ENCODE measurements at places on chromosomes 1 and 21.

GRCh38 chr1:153578490-153578889, 12.8 kb upstream of the S100A2 start:
- DNase-seq, result no peak

DNA sequence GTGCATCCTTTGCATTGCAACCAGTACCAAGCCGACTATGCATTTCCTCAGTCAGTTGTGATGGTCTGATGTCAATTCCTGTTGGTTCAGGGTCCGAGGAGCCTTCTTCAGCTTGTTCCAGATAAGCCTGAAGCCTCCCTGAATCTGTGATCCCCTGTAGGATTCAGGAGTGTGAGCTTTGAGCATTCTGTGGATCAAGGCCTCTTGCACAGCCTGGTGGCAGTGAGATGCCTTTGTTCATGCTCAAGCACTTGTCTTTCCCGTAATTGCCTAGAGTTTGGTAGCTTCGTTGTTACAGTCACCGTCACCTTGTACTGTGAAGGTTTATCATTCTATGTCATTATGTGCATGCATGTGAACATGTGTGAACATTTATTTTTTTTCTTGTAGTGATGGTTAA, 103.5 kb downstream of the PBX1 start:
- no peak for DNase-seq

DNA sequence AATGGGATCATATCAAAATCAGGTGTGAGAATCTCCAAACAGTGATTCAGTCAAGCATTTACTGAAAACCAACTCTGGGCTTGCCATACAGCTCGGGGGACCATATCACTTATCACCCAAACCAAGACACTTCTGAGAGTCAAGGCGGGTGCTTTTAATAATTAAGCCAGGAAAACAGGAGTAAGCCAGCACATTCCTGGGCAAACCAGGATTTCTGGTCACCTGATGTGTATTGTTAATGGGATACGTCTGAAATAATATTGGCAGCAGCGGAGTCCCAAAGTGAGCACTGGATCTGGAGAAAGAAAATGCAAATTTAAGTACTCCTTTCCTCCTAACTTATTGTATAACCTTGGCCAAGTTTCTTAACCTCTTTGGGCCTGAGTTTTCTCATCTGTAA, 17.6 kb downstream of the OSCP1 start:
- no peak for DNase-seq

- no peak for DNase-seq
Measured at GRCh38 chr1:114315631-114316030, 162.0 kb upstream of the SYT6 start.
